SJCRH30 (cell line): ENCODE measurements at places on chromosomes 16 and 17. TPM values are rescaled to one million over a fixed set of nuclear protein-coding genes. Genes with fewer than 3 reads are reported as not detected.

GRCh38 chr17:82274134-82275020 is 877 bp upstream of the CSNK1D start:
- DNase-seq: no peak

DNA sequence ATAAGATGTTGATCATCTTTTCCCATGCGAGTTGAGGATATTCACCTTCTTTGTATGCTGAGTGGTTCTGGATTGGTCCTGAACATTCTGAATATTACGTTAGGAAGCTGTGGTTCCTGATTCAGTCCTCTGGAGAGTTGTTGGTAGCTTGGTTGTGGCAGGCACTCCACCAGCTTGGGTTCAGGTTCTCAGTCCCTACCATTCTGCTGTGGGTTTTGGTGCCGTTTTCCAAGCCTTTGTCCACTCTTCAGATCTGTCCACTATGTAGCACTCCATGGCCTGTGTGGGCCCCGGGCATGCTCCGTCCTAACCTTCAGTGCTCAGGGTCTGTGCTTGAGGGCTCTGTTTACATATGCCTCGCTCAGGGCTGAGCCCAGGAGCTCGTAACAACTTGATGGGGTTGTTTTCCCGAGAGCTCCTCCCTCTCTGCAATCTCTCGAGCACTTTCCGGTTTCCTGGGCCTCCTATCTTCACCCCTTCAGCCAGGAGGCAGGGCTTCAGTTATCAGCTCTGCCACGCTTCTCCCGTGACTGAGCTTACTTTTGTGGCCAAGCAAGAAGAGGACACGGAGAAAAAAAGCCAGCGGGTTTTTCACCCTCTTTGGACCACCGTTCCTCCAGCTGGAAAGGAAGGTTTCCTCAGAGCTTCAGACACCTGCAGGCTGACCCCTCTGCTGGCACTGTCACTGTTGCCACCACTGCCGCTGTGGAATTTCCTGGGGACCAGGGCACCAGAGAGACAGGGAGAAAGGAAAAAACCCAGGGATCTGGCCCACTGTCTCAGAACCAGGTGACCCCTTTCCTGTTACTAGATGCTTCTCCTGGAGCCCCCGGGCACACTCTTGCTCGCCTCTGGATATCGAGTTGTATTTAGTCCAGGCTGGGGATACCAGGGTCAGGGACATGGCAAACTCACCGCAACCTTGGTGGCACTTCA is 19.6 kb downstream of the KIAA0513 start:
- no peak for DNase-seq

DNA sequence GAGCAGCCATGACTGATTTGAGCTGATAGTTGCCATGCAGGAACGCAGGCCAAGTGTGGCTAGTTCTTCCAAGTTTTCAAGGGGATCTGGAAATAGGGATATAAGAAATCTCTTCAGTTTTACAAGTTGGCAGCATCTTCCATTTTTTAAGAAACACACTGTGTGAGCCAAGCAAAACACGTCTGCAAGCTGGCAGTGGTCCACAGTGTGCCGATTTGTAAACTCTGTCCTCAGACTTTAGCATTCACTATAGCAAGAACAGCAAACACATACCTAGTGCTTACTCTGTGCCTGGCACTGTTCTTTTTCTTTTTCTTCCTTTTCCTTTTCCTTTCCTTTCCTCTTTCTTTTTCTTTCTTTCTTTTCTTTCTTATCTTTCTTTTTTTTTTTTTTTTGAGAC is 2.9 kb downstream of the ORAI3 start:
- no peak for DNase-seq

DNA sequence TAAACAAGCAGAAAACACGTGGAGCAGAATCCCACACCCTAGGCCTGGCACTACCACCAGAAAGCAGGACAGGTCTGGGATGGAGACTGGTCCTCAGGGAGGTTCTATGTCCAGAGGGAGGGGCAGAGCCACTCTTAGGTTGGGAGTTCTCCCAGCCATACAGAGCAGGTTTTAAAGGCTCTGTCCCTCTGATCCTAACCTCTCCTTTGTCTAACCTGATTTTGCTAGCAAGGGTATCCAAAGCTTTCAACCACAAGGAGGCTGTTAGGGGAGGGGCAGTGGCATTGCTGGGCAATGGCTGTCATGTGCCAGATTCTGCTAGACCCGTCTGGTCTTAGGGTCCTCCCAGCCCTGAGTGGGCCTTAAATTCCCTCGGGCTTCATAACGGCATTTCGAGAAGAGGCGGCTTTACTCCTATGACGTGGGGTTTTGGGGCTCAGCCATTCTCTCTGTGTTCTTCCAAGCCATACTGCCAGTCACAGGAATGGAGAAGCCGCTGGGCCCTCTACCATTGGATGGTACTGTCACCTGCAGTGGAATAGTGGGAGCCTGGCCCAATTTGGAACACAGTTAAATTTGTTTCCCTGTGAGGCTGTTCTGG is 5.7 kb downstream of the TPPP3 start:
- DNase-seq: no peak

GRCh38 chr17:40014375-40014980 is 762 bp upstream of the CSF3 start:
- peak; percentile 48 for DNase-seq

DNA sequence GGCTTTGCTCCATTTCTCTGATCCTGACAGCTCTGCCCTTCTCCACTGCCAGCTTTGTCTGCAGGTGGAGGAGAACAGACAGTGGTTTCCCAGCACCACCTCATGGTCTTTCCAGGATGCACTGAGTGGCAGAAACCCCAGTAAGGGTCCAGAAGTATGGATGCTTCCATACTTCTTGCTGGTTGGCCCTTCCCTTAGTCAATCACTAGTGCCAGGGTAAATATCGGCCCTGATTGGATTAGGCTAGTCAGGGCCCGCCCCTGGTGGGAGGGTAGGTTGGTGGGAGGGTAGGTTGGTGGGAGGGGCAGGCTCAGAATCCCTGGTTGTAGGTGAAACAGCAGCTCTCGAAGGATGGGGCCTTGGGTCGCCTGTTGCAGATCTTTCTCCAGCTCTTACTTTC is 10.2 kb downstream of the RNF213 start:
- no peak for DNase-seq

DNA sequence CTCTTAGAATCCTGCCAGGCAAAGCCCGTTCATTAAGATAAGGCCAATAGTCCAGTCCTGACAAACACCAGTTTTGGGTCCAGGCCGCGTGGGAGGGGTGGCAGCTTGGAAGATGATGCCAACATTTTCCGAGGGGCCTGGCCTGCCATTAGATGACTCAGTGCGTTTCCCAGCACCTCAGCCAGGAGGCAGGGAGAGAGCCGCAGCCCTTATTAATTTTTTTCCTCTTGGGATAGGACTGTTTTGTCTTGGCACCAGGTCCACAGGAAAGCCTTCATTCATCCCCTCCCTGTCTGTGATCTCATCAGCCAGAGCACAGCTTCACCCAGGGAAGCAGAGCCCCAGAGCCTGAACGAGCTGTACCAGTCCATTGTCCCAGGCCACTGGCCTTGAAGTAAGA is 4.7 kb upstream of the NDEL1 start:
- DNase-seq: no peak

DNA sequence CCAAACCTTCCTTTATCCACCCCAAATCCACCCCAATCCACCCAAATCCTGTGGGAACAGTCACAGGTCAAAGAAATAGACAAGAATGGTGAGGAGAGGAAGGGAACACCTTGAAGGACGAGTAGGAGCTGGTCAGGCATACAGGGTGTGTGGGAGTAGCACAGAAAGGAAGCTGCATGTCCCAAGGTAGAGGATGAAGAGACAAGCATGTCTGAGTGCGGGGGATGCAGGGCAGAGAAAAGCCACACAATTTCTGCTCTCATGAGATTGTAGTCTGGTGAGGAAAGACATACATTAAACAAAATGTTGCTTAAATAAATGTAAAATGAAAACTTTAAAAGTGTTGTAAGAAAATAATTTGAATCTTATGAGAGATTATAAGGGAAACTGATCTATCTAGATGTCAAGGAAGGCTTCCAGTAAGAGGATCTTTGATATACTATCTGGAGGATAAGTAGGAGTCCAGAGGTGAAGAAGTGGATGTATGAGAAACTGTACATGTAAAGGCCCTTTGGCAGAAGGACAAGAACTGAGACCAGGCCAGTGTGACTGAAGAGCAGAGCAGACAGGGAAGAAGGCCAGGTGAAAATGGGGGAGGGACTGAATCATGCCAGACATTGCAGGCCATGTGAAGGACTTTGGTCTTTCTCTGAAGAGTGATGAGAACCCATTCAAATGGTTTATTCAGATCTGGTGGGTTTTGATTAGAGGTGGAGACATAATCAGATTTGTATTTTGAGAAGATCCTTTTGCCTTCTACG is 18.6 kb downstream of the TMEM98 start:
- no peak for DNase-seq

- no peak for DNase-seq
Measured at GRCh38 chr17:15303851-15304250, 37.5 kb downstream of the TEKT3 start.

DNA sequence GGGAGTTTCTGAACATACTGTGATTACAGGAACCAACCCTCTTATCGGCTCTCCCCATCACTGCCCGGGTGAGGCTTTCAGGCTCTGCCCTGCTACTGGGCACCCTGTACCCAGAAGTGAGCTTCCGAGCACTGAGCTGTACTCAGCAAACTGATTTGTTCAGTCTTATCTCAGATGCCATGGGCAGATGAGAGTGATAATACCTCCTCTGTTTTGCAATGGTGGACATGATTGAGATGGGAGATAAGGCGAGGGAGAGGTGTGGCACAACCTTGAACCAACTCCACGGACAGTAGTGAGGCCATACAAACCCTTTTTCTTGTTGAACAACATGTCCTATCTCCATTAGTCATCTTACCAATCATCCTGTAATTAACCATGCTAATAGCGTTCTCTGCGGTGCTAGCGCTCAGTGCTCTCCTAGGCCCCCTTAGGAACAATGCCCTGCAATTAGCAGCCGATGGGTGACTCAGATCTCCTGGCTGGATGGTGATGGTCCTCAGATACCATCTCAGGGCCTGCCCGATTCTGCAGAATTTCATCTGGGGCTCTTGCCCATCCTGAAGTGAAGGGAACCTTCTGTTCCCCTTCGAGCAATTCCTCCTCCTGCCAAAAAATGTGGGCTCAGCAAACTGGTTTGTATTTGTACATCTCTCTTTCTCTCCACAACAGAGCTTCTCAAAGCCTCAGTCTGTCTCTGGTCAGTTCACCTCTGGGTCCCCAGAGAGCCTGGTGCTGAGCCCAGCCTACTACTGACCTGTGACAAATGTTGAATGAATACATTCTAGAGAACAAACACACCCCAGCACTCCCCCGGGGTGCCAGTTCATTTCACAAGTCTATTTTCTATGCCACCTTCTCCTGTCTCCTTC is 139.3 kb upstream of the IRX3 start:
- DNase-seq: no peak

- no peak for DNase-seq
Measured at GRCh38 chr16:87325423-87325858, 8.2 kb upstream of the C16orf95 start.

The VMP1 gene
- 44.5 and 46.5 TPM in 2 replicates for total RNA-seq

The ASGR1 gene
- 0.79 and 0.84 TPM in 2 replicates for total RNA-seq
